ENCODE measurements at places on chromosomes 16 and 17.

- peak; percentile 13 for DNase-seq
Observed at GRCh38 chr16:71771571-71771970, 37.1 kb downstream of the AP1G1 start.

- no peak for DNase-seq
Observed at GRCh38 chr17:48442819-48443218, 12.8 kb upstream of the SKAP1 start.

GRCh38 chr16:50581845-50582244 is 33.6 kb downstream of the NKD1 start:
- no peak for DNase-seq

- peak; percentile 78 for DNase-seq
Observed at GRCh38 chr16:89322321-89323119, 105.0 kb downstream of the ZNF778 start.

DNA sequence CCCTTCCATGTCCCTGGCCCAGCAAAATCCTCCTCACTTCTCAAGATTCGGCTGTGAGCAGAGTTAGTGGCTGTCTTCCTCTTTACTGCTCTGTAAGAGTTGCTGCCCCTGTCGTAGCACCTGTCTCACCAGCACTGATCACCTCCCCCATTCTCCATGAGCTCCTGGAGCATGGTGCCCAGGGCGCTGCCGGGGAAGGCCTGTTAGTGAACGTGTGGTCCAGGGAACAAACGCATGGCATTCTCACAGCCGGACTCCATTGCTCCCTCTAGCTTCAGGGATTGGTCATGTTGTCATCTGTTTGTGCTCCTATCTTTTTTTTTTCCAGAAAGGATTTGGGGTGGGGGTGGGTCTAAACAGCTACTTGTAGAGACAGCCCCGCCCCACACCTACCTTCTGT is 141.2 kb downstream of the CMIP start:
- no peak for DNase-seq

GRCh38 chr17:57370619-57371018 is 114.3 kb downstream of the MSI2 start:
- no peak for DNase-seq

DNA sequence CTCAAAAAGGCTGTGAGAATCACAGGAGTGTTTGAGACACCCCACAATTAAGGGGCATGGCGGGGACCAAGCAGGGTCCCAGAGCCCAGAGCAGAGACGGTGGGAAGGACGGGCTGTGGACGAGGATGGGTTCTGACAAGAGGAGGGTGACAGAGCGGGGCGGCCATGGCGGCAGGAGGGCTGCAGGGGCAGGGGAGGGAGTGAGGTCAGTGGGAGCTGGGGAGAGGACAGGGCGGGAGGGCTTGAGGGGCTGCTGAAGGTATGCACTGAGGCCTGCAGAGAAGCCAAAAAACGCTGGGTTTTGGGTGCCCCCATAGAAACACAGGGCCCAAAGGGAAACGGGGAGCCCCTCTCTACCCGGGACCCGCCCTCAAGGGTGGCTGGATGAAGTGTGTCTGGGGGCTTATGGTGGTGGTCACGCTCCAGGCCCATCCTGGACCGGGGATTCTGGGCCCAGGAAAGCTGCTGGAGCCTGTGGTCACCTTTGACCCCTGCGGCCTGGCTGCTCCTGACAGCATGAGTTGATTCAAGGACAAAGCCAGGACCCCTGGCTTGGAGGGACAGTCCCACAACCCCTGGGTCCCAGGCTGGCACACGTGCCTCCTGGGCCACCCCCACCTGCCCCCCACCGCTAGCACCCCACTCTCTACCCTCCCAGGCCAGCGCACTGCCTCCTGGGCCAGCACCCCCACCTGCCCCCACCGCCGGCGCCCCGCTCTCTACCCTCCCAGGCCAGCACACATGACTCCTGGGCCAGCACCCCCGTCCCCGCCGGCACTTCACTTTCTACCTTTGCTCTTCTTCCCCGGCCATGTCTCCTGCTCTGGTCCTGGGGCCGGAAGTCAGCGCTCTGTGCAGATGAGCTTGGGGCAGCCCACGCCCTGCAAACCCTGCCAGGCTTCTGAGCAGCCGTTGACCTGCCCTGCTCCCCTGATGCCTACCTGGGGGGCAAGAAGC is 31.0 kb upstream of the ACSF3 start:
- no peak for DNase-seq

- no peak for DNase-seq
Observed at GRCh38 chr17:80824549-80825470, 166.8 kb upstream of the CHMP6 start.

DNA sequence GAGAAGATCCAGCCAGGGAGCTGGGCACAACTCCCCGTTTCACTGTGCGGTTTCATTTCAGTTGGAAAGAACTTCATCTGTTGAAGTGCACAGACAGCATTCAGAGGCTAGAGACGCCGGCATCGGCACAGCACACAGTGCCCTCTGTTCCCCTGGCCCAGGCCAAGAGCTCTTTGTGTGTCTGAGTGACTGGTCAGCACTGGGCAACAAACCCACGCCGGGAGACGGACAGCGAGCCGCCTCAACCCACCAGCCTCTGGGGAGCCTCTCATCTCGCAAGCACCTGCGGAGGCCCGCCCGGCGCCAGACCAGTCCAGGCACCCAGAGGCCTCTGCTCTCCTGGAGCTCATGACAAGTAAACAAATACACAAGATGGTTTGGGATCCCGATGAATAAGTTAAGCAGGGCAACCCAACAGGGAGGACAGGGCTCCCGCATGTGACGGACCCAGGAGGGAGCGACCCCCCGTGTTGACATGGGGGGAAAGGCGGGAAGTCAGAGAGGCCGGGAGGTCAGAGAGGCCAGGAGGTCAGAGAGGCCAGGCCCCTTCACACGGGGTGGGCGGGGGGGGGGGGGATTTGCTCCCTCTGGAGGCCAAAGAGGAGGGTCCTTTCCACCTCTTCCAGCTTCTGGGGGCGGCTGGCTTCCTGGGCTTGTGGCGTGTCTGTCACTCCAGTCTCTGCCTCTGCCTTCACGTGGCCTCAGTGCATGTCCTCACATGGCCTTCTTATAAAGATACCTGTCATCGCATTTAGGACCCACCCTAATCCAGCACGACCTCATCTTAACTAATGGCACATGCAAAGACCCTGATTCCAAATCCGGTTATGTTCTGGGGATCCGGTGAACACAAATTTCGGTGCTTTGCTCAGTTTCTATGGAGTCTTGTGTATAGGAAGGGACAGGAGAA is 25.8 kb upstream of the KLHDC4 start:
- no peak for DNase-seq

DNA sequence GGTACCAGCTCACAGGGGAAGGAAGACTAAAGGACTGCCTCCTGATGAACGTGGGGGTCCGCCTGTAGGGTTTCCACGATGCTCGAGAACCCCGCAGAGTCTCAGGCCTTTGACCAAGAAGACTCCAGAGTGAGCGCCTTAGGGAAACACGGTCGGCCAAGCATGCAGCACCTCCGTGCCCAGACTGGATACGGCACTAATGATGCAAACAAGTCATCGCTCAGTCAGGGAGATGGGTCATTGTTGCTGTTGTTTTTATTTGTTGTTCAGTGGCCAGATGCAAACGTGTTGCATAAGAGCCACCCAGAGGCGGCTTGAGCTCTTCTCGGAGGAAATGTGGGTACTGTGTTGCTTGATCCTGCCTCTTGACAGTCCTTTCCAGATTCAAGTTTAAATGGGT is 19.3 kb upstream of the RBFOX3 start:
- DNase-seq, result no peak

DNA sequence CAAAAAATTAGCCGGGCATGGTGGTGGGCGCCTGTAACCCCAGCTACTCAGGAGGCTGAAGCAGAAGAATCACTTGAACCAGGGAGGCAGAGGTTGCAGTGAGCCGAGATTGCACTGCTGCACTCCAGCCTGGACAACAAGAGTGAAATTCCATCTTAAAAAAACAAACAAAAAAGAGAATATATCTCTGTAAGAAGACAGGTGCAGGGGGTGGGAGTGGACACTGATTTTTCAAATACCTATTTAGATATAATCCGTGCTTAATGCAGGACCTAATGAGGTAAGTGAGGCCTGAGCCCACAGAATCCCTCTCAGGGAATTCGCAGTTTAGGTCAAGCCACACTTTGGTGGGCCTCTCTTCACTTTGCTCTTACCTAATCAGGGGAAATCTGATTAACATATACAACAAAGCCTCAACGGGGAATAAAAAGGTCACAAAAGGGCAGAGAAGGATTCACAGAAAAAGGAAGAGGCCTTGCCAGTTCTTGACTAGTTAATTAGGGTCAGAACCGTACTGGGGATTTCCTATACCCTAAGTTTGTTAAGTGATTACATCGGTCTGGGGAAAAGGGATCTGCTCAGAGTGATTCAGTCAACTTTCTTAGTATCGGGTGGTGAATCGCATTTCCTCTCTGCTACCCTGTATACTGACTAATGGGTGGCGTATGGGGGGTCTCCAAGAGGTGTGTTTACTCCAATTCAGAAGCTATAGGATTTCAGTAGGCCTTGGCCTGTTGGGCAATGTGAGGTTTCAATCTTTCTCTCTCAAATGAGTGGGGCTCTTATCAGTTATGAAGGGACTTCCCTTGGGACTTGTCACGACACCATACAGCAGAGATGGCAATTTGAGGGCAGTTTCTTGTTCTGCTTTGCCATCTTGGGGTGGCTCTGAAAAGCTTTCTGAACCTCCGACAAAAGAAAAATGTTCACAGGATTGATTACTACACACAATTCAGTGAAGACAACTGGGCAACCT is 1.9 kb upstream of the NFAT5 start:
- peak; percentile 35 for DNase-seq

DNA sequence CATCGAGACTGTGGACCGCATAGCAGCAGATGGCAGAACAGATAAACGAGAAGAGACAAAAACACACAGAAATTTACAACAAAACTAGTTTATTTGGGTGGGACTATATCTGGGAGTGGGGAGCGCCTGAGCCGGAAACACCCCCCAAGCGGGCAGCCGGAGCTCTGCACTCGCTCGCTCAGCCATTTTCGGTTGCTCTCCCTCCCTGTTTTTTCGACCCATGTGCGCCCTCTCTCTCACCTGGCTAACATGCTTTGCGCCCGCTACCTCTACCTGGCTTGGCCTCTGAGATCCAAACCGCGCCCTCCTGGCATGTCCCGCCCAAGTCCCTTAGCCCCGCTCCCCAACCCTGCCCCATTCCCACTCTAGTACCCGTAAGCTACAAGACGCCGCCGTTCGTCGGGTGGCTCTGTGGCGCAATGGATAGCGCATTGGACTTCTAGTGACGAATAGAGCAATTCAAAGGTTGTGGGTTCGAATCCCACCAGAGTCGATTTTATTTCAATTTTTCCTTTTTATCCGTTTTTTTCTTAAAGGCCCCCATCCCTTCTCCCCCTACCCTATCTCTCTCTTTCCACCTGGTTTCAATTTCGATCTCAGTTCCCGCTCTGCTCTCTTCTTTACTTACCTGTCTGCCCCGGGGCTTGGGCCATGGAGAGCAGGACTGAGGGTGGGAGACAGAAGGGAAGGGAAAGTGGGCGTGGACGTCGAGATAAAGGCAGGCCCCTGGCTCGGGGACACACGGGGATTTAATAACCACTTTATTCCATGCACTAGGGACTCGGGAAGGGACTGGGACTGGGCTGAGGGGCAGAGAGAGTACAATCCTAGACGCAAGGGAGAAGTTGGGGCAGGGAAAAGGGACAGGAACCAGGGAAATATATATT is 2.4 kb upstream of the ALOXE3 start:
- peak; percentile 82 for DNase-seq

DNA sequence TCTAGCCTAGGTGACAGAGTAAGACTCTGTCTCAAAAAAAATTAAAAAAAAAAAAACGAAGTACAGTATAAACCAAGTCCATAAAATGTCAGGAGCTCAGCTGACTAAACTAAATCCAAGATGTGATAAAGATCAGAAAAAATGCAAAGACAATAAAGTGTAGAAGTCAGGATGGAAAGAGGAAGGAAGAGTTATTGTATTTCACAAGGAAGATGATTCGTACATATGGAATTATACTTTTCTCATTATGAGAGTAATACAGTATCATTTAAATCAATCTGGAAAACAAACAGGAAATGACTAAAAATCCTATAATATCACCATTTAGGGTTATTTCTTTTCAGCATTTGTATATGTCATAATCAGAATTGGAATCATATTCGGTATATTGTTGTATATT is 11.4 kb upstream of the APOH start:
- DNase-seq, result peak; percentile 58

DNA sequence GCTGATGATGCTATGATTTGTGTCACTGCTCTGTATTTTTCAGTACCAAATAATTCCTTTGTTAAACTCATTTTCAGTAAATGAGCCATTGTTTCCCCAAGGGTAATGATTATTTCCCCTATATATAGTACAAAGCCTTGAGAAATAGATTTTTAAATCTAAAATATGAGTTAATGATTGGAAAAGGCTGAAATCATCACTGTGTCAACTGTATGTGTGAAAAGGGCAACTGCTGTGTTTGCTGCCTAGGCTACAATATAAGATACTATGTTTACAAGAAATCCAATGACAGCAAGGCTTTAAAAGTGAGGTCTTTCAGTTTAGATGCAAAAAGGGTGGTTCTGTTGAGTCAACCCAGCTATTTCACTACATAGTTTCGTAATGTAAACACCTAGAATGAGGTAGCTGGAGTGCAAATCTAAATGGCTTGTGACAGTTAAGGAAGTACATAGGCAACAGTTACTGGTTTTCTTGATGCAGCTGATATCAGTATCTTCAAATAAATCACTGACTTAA is 15.3 kb downstream of the NLK start:
- DNase-seq, result peak; percentile 56

DNA sequence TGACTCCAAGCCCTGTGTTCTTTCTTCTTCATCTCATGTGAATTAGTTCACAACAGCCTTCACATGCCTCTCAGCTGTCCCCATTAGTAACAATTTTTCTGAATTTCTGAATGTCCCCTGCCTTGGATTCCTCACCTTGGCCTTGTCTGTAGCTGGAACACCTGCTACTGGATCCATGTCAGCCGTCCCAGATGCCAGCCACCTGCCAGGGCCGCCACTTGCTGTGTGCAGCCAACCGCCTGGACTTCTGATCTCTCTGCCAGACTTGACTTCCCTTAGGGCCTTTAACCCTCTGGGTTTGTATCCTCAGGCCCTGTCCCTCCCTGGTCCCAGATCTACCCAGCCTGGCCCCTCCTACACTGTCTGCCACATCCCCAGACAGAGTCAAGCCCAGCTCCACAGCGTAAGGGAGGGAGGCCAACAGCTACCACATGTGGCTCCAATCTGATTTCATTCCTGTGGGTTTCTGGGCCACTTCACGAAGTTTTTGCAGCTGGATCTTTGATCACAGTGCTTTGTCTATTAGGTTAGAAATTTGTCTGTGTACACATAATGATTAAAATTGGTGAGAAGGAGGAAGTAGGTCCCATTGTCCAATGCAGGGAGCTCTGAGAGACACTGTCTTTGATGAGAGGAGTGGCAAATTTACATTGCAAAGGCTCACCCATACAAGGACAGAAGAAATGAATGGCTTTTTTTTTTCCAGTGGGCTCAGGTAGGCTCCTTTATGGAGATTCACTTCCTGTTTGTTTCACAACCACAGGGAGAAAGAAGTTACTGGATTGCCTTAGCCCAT is 15.3 kb downstream of the MPP2 start:
- no peak for DNase-seq

DNA sequence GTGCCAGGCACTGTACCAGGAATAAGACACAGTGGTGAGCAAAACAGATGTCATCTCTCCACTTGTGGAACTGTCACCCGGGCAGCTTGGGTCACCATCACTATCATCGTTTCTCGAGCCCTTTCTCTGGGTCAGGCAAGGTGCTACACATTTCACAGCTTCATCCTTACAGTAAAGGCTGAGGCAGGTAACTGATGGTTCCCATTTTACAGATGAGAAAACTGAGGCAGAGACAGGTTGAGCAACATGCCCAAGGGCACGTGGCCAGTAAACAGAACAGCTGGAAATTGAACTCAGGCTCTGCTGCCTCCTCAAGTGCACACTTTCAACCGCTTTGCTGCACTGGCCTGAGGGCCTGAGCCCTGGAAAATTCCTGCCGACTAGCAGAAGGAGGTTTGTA is 294.6 kb downstream of the XYLT1 start:
- no peak for DNase-seq
